ENCODE measurements at places on chromosomes 12 and 14.

GRCh38 chr12:114936148-114937079, 252.4 kb upstream of the TBX3 start:
- no peak for DNase-seq

- no peak for DNase-seq
Observed at GRCh38 chr12:123748661-123749060, 13.4 kb upstream of the DNAH10 start.

GRCh38 chr14:31957565-31957964, 119.5 kb upstream of the ARHGAP5 start:
- DNase-seq: no peak

DNA sequence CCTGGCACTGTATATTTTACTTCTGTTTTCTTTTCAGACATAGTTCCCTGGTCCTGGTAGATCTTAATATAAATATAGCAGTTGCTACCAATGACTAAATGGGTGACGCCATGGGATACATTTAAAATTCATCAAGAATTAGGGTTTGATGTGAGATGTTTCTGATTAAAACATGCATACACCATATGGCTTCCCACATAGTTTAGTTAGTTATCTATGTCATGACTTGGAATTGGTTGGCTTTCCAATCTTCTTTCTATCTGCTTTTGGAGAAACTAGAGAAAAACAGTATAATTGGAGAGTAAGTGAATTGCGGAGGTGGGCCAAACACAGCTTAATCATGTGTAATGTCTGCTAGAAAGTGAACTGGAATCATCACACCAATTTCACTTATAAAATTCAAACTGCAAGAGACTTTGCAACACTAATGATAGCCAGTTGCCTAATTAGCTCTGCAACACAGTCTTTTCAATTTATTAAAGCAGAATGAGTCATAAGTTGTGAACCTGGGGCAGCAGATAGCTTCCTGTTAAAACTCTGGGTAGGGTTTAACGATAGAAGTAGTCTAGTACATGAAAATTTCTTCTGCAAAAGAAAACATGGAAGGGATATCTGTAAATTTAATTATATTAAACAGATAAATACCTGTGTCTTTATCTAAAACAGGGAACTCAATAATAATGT, 295.2 kb downstream of the SLC16A7 start:
- DNase-seq: no peak

DNA sequence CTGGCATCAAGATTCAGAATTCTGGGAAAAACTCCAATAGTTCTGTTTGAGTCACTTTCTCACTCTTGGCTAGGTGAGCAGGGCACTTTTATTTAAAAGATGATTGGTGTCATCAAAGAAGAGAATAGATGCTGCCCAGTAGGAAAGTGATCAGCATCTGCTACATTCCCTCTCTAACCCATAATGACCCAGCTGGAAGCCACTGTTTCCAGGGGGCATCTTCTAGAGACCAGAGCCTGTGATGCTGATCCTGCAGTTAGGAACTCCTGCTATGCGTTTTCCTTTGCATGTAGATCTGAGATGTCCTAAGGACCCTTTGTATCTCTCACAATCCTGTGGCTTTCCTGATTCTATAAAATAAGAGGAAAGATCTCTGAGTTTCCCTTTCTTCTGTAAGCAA, 79.9 kb upstream of the TMTC1 start:
- no peak for DNase-seq

DNA sequence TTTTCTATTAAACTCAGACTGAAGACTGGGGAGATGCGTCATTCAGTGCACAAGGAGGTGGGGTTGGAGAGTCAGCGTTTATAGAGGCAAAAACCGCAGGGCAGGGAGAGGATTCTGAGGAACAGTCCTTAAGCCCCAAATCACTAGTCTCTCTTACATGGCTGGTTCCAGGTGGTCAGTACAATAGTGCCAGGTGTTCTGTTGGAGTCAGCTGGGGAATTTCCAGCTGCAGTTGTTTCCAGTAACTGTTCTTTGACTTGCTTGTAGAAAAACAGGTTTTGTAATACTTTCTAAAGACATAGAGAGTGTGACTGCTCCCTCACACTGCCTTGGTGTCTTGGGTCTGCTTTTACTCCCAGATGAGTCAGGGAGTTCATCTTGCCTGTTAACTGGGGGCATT, 192.2 kb downstream of the TMTC3 start:
- no peak for DNase-seq

DNA sequence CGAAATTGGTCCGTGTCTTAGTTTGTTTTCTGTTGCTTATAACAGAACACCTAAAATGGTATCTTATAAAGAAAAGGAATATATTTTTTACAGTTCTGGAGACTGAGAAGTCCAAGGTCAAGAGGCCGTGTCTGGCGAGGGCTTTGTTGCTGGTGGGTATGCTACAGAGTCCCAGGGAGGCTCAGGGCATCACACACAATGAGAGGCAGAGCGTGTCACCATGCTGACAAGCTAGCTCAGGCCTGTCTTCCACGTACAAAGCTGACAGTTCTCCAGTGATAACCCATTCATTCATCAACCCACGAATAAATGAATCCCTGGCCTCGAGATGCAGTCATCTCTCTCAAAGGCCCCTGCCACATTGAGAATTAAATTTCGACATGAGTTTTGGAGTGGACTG, 56.7 kb upstream of the AEBP2 start:
- DNase-seq: no peak

DNA sequence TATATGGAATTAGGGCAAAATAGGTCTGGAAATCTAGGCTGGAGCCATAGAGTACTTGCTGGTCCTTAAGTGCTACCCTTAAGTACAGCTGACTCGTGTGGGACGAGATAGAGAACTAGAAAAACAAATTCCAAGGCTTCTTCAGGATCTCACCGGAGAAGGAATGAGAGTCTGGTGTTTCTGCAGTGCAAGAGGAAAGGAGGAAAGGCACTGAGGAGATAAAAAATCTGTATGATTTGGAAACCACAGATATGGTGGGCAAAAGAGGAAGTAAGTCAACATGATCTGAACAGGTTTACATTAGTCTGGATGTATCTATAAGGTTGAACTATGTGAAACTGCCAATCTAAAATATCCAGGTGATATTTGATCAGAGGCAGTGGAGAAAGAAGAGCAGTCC, 134.4 kb upstream of the SOX5 start:
- no peak for DNase-seq

GRCh38 chr14:92976268-92976667, 53.3 kb downstream of the CHGA start:
- no peak for DNase-seq

- DNase-seq: no peak
Observed at GRCh38 chr12:53213348-53213747, 6.3 kb upstream of the ITGB7 start.

- DNase-seq: no peak
Observed at GRCh38 chr14:103862393-103862782, 15.0 kb upstream of the PPP1R13B start.

DNA sequence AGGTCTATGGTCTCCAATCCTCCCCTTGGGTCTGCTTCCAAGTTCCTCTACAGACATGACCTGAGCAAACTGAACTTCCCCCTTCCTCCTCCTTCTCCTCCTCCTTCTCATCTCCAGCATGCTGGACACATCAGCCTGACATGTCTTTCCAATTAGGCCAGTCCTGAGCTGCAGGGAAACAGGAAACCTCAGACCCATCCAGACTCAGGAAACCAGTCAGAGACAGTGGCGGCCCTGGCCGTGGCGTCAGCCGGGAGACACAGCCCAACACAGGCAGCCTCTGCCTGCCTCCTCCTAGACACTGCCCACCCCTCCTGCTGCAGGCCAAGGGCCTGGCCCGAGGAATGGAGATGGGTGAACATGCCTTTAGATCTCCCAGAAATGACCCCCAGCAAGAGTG, 468.8 kb downstream of the BCL11B start:
- no peak for DNase-seq

- DNase-seq: no peak
Observed at GRCh38 chr12:119153477-119154434, 25.0 kb upstream of the HSPB8 start.

- no peak for DNase-seq
Observed at GRCh38 chr14:77599889-77600288, 16.5 kb downstream of the SPTLC2 start.

DNA sequence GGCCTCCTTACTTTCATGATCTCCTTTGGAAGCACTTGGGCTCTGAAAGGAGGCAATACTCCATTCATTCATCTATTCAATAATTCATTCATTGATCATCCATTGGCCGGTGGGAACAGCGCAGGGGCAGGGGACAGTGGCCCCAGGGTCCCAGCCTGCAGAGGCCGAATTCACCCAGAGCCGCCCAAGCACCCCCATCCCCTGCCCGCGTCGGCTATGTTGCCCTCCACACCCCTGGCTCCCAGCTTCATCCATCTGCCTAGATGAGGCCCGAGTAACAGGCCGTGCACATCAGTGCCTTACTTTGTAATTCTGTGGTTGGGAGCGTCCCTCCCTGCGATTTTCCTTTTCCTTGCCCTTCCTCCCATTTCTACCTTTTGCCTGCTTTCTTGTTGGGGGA, 3.2 kb downstream of the AMN start:
- DNase-seq: no peak

DNA sequence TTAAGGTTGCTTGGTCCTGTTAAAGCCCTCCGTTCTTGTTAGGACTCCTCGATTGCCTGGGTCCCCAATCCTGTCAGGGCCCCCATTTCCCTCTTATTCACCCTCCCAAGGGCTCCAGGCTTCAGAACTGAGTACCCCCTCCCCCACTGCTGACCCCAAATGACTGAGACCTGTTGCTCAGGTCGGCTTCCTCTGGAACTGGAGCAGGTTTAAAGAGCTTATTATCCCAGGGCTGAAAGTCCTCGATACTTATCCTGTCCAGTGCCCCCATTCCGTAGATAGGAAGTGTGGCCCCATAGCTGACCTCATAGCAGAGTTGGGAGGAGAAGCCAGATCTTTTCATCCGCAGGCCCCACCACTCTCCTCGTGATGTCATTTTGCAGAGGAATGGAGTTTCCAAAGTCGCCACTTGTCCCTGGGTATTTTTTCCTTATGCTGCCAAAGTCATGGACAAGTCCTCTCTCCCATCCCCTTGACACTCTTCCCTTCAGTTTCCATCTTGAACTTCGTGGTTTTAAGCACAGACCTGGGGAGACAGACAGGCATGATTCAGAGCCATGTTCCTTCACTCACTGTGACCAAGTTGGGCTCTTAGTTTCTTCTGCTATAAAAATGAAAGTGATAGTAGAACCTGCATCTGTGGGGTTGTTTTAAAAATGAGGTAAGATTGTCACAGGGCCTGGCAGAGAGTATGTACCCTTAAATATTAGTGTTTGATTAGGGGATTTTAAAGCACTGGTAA, 1.2 kb downstream of the USP30 start:
- no peak for DNase-seq

GRCh38 chr14:80172375-80173051, 38.8 kb downstream of the DIO2 start:
- DNase-seq: no peak

DNA sequence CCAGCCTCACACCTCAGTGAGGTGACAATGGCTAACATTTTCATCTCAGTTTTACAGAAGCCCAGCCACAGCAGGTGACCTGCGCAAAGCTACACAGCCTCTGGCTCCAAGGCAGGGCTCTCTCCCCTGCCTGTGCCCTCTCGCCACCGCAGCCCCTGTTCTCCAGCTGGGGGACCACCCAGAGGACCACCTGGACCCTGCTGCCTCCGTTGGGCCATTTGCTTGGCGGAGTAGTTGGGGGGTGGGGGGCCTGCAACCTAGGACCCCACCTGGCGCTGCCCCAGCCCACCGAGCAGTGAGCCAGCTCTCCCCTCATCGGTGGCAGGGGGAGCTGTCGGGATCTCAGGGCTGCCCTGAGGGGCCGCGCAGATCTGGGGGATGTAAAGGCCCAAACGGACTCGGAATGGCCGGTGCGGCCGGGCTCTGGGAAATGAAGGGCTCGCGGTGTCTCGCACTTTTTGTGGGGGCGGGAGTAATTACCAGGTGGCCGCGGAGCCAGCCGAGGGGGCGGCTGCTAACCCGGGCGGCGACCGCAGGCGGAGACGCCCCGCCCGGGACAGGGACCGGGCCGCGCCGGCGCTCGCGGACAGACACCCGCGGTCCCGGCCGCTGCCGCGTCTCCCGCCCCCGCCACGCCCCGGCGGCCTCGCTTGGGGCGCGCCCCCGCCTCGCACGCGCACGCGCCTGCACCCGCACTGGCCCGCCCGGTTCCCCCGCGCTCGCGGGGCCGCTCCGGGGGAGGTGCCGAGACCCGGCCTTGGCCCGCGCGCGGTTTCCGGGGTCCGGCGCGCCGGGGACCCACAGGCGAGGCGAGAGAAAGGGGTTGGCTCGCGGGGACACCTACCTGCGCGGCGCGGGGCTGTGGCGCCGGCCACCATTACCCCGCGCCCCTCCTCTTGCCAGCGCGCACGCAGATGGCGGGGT, 8.6 kb upstream of the GPR68 start:
- no peak for DNase-seq

DNA sequence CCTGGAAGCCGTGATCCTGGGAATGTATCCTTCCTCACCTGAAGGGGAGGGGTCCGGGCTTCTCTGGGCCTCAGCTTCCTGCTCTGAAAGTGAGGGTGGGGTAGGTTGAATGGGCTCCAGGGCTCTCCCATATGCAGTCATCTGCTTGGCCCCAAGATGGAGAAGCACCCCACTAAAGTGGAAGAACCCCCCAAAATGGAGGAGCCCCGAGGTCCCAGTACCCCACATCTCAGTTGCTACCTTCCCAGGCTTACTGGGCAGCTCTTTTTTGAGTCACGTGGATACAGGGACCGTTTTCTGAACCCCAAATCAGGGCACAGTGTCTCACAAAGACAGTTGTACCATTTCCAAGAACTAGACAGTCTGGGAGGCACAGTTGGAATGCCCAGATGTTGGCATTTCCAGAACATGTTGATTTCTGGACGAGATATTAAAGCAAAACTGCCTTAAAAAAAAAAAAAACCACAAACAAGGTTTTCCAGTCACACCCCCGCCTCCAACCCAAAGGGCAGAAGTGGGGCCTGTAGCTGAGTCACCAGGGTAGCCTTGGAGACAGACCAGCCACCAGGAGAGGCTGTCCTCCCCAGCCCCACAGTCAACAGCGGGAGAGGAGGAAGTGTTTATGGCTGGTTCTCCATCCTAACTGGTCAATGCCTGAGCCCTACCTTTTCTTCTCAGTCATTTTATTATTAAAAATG, 12.1 kb downstream of the VASH1 start:
- no peak for DNase-seq

DNA sequence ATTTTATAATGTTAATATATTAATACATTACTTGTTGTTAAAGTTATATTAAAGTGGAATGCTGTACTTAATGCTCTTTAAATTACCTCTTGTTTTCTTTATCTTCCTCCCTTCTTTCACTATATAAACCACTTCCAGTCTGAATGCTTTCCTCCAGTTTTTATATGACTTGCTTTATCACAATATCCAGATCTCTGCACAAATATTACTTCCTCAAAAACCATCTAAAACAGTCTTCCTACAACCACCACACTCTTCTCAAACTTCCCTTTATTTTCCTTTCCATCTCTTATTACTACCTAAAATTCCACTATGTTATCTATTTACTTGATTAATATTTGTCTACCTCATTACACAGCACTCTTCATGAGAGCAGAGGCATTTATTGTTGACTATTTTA, 956.6 kb downstream of the LRFN5 start:
- no peak for DNase-seq

- no peak for DNase-seq
Observed at GRCh38 chr12:102548543-102548942, 68.2 kb upstream of the IGF1 start.
